ENCODE measurements at places on chromosomes 5 and 9.

DNA sequence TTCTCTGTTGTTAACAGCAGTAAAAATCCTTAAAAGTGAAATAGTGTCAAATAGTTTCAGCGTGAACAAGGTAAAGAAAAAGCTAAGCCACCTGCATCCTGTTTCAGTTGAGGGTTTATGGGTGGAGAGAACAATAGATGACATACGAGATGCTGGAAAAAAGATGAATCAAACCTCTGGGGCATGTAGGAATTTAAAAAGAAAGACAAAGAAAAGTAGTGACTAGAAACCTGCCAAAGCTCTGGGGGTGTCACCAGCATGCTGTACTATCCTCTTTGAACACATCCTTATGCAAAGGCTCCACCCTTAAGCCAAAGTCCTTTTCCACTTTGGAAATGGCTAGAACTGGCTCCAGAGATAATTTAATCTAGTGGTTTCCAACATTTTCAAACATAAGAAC lies 22.2 kb downstream of the SCAI start:
- DNase-seq: no peak

- DNase-seq: no peak
Measured at GRCh38 chr9:14749741-14750211, 27.2 kb upstream of the CER1 start.

DNA sequence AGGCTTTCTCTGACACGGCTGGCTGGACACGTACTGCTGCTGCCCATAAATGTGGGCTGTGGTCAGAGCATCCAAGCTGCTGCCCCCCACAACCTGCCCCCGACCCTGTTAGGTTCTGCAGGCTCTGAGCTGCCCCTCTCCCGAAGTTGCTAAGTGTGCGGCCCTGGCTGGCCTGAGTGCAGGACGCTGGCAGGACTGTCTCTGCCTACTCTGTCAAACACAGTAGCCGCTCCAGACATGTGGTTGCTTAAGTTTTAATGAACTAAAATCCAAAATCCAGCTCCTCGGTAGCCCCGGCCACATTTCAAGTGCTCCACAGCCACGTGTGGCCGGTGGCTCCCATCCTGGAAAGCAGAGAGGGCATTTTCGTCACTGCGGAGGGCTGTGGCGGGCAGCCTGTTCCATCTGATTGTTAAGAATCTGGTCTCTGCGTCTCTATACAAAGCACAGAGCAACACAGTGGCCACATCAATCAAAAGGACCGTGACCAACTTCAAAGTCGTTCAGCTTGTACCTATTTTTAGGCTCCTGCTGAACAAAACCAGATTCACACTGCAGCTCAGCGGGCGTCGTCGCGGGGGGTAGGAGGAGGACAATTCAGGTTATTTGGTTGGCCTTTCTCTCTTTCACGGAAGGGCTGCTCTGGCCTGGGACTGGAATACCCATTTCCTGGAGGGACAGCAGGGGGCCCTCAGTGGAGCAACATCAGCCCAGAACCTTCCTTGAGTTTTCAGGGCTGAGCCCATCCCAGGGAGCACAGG lies 68.9 kb downstream of the PTCH1 start:
- DNase-seq: no peak

DNA sequence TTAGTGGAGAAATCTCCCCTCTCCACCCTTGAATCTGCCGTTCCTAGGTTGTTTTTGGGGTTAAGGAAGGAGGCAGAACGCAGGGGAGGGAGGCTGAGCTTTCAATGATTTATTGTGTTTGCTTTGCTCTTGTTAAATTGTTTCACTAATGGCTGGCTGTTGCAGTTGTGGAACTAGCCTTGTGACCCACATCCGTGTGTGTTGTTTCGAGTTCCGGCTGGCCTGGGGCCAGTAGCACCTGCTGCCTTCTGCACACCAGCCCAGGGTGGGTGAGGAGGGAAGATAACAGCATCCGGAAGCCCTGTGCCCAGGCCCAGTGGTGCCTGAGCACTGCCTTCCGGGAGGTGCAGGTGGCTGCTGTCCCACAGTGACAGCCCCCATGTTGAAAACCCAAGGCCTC lies 3.6 kb downstream of the ERGIC1 start:
- DNase-seq: no peak

DNA sequence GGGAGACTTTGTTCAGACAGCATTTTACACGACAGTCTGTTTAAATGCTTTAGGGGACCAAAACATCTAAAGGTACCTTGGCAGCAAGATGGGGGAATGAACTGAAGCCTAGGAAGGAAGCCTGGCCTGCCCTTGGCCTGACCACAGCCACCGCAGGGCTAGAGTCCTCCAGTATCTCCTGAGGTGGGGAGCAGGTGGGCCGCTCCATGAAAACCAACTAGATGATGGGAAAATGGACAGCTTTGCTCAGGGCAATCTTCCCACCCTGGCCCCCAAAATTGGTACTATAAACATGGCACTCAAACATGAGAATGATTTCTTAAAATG lies 153.3 kb downstream of the AUH start:
- DNase-seq: no peak

GRCh38 chr5:114636271-114636670 lies 274.4 kb downstream of the KCNN2 start:
- no peak for DNase-seq

- DNase-seq: no peak
Measured at GRCh38 chr9:4935001-4935672, 49.9 kb upstream of the JAK2 start.

DNA sequence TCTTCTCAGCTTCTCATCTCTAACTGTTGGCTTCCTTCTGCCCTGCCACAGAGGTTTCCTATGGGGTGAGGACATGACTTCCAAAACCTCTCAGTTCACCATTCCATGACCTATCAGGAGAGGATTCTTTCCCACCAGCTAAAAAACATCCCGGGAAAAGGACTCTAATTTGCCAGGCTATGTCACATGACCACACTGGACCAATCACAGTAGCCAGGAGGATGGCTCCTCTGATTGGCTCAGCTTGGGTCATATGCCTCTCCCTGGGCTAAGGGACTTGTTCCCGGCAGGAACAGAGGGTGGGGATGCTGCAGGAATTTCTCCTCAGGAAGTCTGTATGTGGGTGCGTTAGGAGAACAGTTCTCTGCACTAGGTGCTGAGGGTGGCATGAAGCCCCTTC lies 40.3 kb upstream of the XPA start:
- peak; percentile 25 for DNase-seq

All from NCI-H1930 (cell line).